MV-4-11 (cell line): ENCODE measurements at places on chromosomes 1 and 21.

GRCh38 chr1:246566813-246567645 is 773 bp downstream of the CNST start:
- peak; percentile 41 for DNase-seq

- DNase-seq = peak; percentile 59
Observed at GRCh38 chr1:239841631-239842030, 250.1 kb upstream of the FMN2 start.

DNA sequence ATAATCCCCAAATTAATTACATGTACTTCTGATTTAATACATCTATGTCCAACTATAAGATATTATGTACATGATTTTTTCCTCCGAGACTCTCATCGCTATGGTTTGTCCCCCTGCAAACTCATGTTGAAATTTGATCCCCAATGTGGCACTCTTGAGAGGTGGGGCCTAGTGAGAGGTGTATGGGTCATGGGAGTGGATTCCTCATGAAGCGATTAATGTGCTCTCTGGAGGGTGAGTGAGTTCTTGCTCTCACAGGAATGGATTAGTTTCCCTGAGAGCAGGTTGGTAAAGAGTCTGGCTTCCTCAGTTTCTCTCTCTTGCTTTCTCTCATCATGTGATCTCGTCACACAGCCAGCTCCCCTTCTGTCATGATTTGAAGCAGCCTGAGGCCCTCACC is 16.1 kb downstream of the HSF2BP start:
- no peak for DNase-seq

DNA sequence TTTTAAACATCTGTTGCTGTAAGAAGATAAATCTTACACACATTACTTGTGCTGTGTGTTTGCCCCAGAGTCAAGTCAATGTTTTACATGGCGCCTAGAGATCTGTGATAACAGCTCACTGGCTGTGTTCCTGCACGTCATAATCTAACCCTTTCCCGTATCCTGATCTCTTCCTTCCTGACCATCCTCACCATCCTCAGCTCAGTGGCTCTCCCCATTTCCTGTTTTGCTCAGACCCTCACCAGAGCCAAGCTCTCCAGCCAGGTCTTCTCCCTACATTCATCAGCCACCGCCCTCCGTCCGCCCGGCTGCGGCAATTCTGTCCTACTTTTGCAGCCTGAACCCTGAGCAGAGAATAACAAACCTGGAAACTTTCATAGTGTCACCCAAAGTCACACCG is 824.7 kb downstream of the USP25 start:
- no peak for DNase-seq

GRCh38 chr1:92834617-92835016 is 2.8 kb downstream of the RPL5 start:
- no peak for DNase-seq

DNA sequence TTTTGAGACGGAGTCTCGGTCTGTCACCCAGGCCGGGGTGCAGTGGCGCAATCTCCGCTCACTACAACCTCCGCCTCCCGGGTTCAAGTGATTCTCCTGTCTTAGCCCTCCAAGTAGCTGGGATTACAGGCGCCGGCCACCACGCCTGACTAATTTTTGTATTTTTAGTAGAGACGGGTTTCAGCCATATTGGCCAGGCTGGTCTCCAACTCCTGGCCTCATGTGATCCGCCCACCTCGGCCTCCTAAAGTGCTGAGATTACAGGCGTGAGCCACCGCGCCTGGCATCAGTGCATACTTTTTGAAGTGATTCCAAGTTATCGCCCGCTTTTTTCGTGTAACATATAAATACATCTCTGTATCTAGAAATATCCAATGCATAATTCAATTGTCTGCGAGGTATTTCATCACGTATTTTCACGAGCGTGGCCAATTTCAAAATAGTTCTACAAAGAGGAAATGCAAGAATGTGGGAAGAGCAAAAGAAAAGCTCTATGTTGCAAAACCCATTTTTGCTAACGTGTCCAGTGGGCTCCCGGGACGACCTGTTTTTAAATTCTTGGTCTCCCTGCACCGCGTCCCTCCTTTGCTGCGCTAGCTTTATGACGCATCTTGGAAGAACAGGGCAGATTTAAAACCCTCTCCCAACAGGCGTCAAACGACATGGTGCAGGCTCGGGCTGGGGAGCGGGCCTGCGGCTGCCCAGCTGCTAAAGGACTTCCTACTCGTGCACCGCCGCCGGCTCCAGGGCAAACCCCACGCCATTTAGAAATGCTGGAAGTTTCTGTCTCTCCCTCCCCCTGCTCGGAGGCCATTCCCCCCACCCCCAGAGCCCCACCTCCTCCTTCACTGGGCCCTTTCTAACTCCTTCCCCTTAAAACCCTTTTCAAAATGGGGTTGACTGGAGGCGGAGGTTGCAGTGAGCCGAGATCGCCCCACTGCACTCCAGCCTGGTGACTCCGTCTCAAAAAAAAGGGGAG is 923 bp upstream of the IFNGR2 start:
- DNase-seq = peak; percentile 97

- DNase-seq = no peak
Observed at GRCh38 chr1:85849660-85850059, 141.4 kb upstream of the ZNHIT6 start.
